A549 treated with Mapracorat at 1 μM for 4 hours (cell line): ENCODE measurements at places on chromosomes 16 and 17. TPM values are rescaled to one million over a fixed set of nuclear protein-coding genes. Genes with fewer than 3 reads are reported as not detected.

C16orf74 gene
- 12.3 to 19.5 TPM (median 15.1 TPM) in 5 replicates for total RNA-seq

TUBG1 gene
- 132 to 150 TPM (median 141 TPM) in 5 replicates for total RNA-seq

KIF1C gene
- total RNA-seq = 107 to 129 TPM (median 121 TPM) in 5 replicates

KRTAP1-5 gene
- not detected in 5 replicates for total RNA-seq

OR1A1 gene
- total RNA-seq = not detected in 5 replicates

ZACN gene
- 0.10 to 0.36 TPM (median 0.22 TPM) in 5 replicates for total RNA-seq

CASKIN1 gene
- total RNA-seq = 0.33 to 1.1 TPM (median 0.49 TPM) in 5 replicates

CDRT4 gene
- 0.32 to 1.4 TPM (median 0.86 TPM) in 4 of 5 replicates, not detected in the other for total RNA-seq

XYLT2 gene
- 17.7 to 24.3 TPM (median 20.9 TPM) in 5 replicates for total RNA-seq

TMEM94 gene
- 41.3 to 47.9 TPM (median 45.7 TPM) in 5 replicates for total RNA-seq

ABCC12 gene
- 0.04 to 0.22 TPM (median 0.05 TPM) in 4 of 5 replicates, not detected in the other for total RNA-seq

EVPLL gene
- total RNA-seq = not detected in 5 replicates

MYH13 gene
- total RNA-seq = not detected in 5 replicates

TBX2 gene
- total RNA-seq = 3.7 to 6.9 TPM (median 6.5 TPM) in 5 replicates

ASB16 gene
- 0.07 to 0.32 TPM (median 0.12 TPM) in 3 of 5 replicates, not detected in the others for total RNA-seq

SEPHS2 gene
- 45.9 to 48.4 TPM (median 47.4 TPM) in 5 replicates for total RNA-seq
